ENCODE measurements at places on chromosomes 6 and 20. TPM values are rescaled to one million over a fixed set of nuclear protein-coding genes. Genes with fewer than 3 reads are reported as not detected.

UNC5CL gene
- total RNA-seq = 1.1 TPM

TFAP2C gene
- 34.8 TPM for total RNA-seq

ARMH2 gene
- total RNA-seq = not detected

CLIC5 gene
- 0.56 TPM for total RNA-seq

SLC26A8 gene
- total RNA-seq = not detected

PHIP gene
- total RNA-seq = 14.6 TPM

HRH3 gene
- total RNA-seq = not detected

HFE gene
- total RNA-seq = 5.0 TPM

ANKRD66 gene
- not detected for total RNA-seq

NTSR1 gene
- total RNA-seq = 0.06 TPM

DNA sequence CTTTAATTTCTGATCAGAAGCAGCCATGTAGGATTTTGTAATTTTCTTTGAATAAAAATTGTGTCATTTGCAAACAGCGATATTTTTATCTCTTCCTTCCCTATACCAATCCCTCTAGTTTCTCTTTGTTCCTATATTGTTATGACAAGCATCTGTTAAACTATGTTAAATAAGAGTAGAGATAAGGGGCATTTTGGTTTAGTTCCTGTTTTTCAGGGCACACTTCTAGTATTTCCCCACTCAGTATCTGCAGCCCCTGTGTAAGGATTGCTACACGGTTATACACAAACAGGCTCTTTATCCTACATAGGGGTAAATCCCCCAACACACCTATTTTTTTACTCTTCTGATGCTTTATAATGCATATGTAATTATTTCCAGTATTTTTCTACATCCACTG is 42.1 kb downstream of the TRERF1 start:
- peaks cover 47% of the 10 kb centered on the region for H3K4me1 ChIP-seq
- no peaks in the 10 kb centered on the region for H3K27me3 ChIP-seq
- no peak overlapping the region for H3K27ac ChIP-seq
- no peaks in the 10 kb centered on the region for H3K36me3 ChIP-seq
- H3K4me3 ChIP-seq = no peak overlapping the region
- no peak for DNase-seq

DNA sequence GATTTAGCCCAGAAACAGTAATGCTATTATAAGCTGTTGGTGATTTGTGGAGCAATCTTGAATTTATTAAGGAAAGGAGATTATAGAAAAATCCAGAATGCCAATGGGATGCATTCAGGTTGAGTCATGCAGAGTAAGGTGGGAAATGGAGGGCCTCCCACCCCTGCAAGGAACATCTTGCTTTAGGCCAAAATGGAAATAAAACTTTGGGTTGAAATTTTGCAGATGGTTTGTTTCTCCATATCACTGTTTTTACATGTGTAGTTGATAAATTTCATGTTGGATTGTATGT is 152.4 kb downstream of the BCAS1 start:
- no peaks in the 10 kb centered on the region for H3K36me3 ChIP-seq
- no peak overlapping the region for H3K4me3 ChIP-seq
- peak overlapping the region; percentile 90 for H3K27ac ChIP-seq
- no peak for DNase-seq
- H3K27me3 ChIP-seq = no peaks in the 10 kb centered on the region

- H3K27me3 ChIP-seq = no peaks in the 10 kb centered on the region
- no peak overlapping the region for H3K4me3 ChIP-seq
- no peak for DNase-seq
- no peak overlapping the region for H3K27ac ChIP-seq
- H3K36me3 ChIP-seq = no peaks in the 10 kb centered on the region
- H3K4me1 ChIP-seq = peaks cover 61% of the 10 kb centered on the region
Measured at GRCh38 chr20:11372876-11373790, 544.6 kb upstream of the BTBD3 start.

- no peak overlapping the region for H3K27ac ChIP-seq
- no peaks in the 10 kb centered on the region for H3K36me3 ChIP-seq
- no peaks in the 10 kb centered on the region for H3K4me1 ChIP-seq
- H3K27me3 ChIP-seq = no peaks in the 10 kb centered on the region
Measured at GRCh38 chr6:143361536-143362191, 88.8 kb downstream of the ADAT2 start.

GRCh38 chr20:41903586-41903985 is 285.4 kb upstream of the CHD6 start:
- no peaks in the 10 kb centered on the region for H3K27me3 ChIP-seq
- no peaks in the 10 kb centered on the region for H3K36me3 ChIP-seq
- no peak overlapping the region for H3K27ac ChIP-seq
- no peak overlapping the region for H3K4me3 ChIP-seq

DNA sequence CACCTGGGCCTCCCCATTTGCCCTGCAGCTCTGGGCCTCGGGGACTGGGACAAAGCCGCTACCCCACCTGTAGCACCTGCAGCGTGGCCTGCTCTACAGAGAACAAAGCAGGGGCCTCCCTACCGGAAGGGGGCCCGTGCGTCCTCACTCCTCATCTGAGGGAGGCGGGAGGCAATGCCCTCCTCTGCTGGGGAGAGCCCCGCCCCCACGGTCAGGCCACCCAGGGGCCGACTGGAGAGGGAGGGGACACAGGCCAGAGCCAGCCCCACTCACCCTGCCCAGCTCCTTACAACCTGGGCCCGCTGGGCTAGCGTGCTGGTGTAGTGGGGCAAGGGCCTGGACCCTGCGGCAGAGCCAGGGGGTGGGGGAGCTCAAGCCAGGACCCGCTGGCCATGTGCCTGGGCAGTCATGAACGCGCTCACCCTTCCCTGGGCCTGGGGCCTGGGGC is 8.0 kb downstream of the LAMA5 start:
- peaks cover 93% of the 10 kb centered on the region for H3K4me1 ChIP-seq
- H3K27ac ChIP-seq = peak overlapping the region; percentile 91
- H3K36me3 ChIP-seq = peaks cover 11% of the 10 kb centered on the region
- H3K27me3 ChIP-seq = no peaks in the 10 kb centered on the region
- no peak overlapping the region for H3K4me3 ChIP-seq

DNA sequence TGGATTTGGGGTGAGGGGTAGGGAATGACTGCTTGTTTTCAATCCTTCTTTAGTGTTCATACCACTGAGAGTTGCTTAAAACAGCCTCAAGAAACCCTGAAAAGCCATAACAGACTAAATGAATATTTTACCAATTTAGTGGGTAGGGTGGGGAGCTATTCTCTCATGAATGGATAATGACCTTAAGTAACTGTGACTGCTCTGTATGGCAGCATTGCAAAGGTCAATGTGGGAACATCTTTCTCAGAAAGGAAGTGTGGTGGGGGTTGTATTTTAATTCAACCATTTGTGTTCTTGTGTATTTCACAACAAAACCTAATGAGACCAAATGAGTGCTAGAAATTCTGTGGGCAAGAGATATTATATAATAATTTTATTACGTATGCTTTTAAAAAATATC is 55.7 kb downstream of the PHACTR2 start:
- H3K36me3 ChIP-seq = no peaks in the 10 kb centered on the region
- no peak overlapping the region for H3K4me3 ChIP-seq
- no peak overlapping the region for H3K27ac ChIP-seq
- H3K4me1 ChIP-seq = peaks cover 29% of the 10 kb centered on the region
- H3K27me3 ChIP-seq = no peaks in the 10 kb centered on the region

DNA sequence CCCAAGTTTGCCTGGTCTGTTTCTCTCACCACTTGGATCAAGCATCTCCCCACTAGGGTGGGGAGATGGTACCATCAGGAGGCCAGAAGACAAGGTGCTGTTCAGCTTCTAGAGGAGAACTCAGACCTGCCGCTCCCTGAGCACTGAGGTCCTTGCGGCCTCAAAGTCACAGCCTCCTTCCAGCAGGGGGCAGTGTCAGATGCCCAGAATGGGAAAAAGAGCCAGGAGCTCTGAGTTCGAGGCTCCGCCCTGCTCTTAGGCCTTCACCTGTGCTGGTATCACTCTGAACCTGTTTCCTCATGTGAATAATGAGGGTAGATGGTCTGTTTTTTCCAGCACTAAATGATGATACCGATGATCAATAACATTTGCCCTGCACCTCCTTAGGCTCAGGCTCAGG is 68.7 kb downstream of the TOX2 start:
- no peaks in the 10 kb centered on the region for H3K36me3 ChIP-seq
- H3K4me1 ChIP-seq = no peaks in the 10 kb centered on the region
- H3K4me3 ChIP-seq = no peak overlapping the region
- H3K27me3 ChIP-seq = no peaks in the 10 kb centered on the region
- DNase-seq = no peak

- no peaks in the 10 kb centered on the region for H3K36me3 ChIP-seq
- DNase-seq = no peak
- H3K27ac ChIP-seq = no peak overlapping the region
Measured at GRCh38 chr20:43431134-43431519, 26.6 kb upstream of the SRSF6 start.

DNA sequence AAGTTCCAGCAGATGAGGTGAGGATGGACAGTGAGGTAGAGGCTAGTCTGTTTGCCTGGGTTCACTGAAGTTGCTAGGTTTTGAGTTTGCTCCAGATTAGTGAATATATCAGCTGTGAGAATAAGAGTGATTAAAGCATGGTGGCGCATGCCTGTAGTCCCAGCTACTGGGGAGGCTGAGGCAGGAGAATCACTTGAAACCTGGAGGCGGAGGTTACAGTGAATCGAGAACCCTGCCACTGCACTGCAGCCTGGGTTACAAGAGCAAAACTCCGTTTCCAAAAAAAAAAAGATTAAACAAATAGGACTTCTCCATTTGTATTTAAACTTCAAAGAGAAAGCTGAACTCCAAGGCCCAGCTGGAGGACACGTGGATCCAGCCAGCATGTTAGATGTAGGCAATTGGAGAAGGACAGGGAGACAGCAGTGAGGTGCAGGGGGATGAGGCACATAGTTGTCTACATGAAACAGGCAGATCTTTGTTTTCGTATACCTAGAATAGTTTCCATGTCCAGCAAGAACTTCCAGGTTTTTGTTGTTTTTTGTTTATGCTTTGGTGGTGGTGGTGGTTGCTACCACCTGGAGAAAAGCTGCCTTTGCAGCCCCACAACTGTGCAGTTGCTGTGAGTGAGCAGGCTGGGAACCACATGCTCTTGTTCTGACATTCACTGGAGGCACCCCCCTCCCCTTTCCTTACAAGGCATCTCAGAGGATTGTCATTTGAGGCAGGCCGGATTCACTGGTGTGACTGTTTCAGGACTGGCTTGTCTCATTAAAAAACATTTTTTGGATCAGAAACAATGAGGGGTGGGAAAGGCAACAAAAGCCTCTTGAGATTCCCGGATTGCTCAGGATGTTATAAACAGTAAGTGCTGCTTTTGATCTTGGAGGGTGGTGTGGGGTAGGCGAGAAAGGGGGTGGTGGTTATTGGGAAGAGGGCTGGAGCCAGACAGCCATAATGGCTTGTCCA is 72.3 kb downstream of the JARID2 start:
- H3K4me1 ChIP-seq = peaks cover 76% of the 10 kb centered on the region
- no peak overlapping the region for H3K4me3 ChIP-seq
- no peak overlapping the region for H3K27ac ChIP-seq
- no peaks in the 10 kb centered on the region for H3K27me3 ChIP-seq

- no peaks in the 10 kb centered on the region for H3K36me3 ChIP-seq
- H3K4me1 ChIP-seq = no peaks in the 10 kb centered on the region
- no peak for DNase-seq
- no peaks in the 10 kb centered on the region for H3K27me3 ChIP-seq
- H3K4me3 ChIP-seq = no peak overlapping the region
Measured at GRCh38 chr6:159880412-159880975, 10.3 kb upstream of the MAS1 start.

DNA sequence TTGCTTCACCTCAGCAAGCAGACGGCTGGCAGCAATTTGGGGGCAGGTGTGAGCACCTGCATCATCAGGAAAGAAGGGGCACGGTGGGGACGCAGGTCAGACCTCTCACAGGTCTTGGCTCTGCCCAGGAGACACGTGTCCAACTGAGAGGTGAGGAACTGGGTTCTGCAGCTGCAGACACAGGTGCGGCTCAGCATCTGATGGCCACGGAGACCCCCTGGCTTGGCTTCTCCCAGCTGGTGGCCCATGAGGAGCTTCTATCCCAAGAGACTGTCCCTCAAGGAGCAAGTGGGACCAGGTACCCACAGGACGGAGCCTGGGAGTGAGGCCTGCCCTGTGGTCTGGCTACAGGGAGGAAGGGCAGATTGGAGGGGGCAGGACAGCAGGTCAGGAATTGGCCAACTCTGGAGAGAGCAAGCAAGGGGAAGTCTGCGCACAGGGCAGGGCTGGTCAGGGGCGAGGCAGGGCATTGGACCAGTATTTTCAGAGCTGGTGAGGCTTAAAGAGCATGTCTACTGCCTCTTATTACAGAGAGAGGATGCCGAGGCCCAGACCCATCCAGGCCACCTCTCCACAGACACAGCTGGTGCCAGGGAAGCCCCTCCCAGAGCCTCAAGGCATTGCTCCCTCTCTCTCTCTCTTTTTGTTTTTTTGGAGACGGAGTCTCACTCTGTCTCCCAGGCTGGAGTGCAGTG is 4.2 kb downstream of the STMN3 start:
- no peak overlapping the region for H3K27ac ChIP-seq
- no peaks in the 10 kb centered on the region for H3K36me3 ChIP-seq
- no peak for DNase-seq
- H3K27me3 ChIP-seq = no peaks in the 10 kb centered on the region
- H3K4me3 ChIP-seq = no peak overlapping the region

GRCh38 chr6:38503960-38504682 is 135.6 kb downstream of the BTBD9 start:
- H3K27ac ChIP-seq = no peak overlapping the region
- no peak for DNase-seq
- H3K4me1 ChIP-seq = no peaks in the 10 kb centered on the region
- no peak overlapping the region for H3K4me3 ChIP-seq
- H3K27me3 ChIP-seq = no peaks in the 10 kb centered on the region
- no peaks in the 10 kb centered on the region for H3K36me3 ChIP-seq

GRCh38 chr20:47330071-47330470 is 26.4 kb downstream of the ZMYND8 start:
- H3K27me3 ChIP-seq = no peaks in the 10 kb centered on the region
- H3K4me3 ChIP-seq = no peak overlapping the region
- DNase-seq = no peak
- peaks cover 94% of the 10 kb centered on the region for H3K4me1 ChIP-seq

GRCh38 chr6:142925575-142926110 is 19.3 kb downstream of the HIVEP2 start:
- H3K27ac ChIP-seq = peak overlapping the region; percentile 90
- H3K27me3 ChIP-seq = no peaks in the 10 kb centered on the region
- no peak overlapping the region for H3K4me3 ChIP-seq

GRCh38 chr20:1900321-1900801 is 5.2 kb downstream of the SIRPA start:
- no peak overlapping the region for H3K4me3 ChIP-seq
- no peak overlapping the region for H3K27ac ChIP-seq
- DNase-seq = no peak
- H3K4me1 ChIP-seq = peaks cover 24% of the 10 kb centered on the region
- H3K27me3 ChIP-seq = no peaks in the 10 kb centered on the region
- H3K36me3 ChIP-seq = no peaks in the 10 kb centered on the region

GRCh38 chr20:59120491-59120890 is 43.1 kb upstream of the ZNF831 start:
- H3K36me3 ChIP-seq = no peaks in the 10 kb centered on the region
- H3K4me1 ChIP-seq = no peaks in the 10 kb centered on the region
- H3K4me3 ChIP-seq = no peak overlapping the region

GRCh38 chr6:106981926-106982325 is 7.4 kb upstream of the CD24 start:
- H3K27me3 ChIP-seq = no peaks in the 10 kb centered on the region
- no peak overlapping the region for H3K27ac ChIP-seq
- H3K4me3 ChIP-seq = no peak overlapping the region
- H3K4me1 ChIP-seq = no peaks in the 10 kb centered on the region
- DNase-seq = no peak

Data from esophagus squamous epithelium (tissue), 5 donors.